ACHN (cell line): ENCODE measurements at places on chromosomes 2 and 18.

- DNase-seq = no peak
Observed at GRCh38 chr2:66714610-66715009, 279.7 kb downstream of the MEIS1 start.

- DNase-seq = no peak
Observed at GRCh38 chr2:39228413-39229209, 15.2 kb downstream of the CDKL4 start.

DNA sequence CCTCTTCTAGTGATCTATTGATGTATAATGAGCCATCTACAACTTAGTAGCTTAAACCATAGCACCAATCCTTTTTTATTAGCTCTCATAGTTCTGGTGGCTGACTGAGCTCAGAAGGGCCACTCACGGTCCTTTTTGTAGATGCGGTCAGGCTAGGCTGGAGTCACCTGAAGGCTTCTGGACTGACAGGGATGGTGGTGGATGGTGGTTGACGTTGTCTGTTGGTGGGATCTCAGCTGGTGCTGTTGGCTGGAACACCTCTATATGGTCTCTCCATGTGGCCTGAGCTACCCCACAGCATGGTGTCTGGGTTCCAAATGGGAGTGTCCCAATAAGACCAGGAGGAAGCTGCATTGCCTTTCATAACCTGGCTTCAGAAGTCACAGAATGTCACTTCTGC, 68.0 kb downstream of the BCL2L11 start:
- DNase-seq = no peak

DNA sequence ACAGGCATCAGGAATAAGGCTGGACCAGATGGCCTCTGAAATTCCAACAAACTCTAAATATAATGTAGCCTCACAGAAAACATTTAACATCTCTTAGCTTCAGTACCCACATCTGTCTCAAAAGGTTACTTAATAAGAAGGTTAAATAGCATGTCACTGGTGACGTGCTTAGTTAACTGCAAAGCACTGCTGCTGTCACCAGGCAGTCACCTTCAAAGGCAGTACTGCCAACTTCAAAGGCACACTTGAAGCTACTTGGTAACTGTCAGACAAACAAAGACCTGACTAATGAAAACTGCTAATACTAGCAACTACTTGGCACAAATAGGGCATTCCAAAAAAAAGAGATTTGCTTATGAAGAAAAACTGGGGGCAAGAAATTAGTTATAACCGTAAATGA, 36.2 kb downstream of the EPG5 start:
- DNase-seq = no peak

DNA sequence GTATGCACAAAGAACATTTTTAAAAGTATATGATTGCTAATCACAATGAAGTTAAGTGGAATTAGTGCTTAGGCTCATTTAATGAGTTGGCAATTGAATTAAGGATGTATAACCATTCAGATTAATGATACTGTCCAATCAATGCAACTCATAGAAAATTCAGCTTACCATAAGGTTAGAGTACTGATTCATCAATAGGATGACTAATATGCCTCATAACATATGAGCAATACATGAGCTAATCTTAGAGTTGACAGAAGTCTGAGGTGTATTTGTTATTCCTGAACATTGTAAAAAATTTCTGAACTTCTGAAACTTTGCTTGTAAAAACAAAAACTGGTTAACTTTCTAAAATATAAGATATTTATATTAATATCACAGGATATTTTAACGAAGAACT, 118.3 kb upstream of the NETO1 start:
- DNase-seq = no peak

- peak; percentile 66 for DNase-seq
Observed at GRCh38 chr2:100470898-100471514, 724 bp downstream of the NMS start.

GRCh38 chr2:75480971-75481836, 79.5 kb downstream of the EVA1A start:
- DNase-seq = peak; percentile 16

GRCh38 chr18:10775026-10775425, 249.2 kb downstream of the NAPG start:
- no peak for DNase-seq

DNA sequence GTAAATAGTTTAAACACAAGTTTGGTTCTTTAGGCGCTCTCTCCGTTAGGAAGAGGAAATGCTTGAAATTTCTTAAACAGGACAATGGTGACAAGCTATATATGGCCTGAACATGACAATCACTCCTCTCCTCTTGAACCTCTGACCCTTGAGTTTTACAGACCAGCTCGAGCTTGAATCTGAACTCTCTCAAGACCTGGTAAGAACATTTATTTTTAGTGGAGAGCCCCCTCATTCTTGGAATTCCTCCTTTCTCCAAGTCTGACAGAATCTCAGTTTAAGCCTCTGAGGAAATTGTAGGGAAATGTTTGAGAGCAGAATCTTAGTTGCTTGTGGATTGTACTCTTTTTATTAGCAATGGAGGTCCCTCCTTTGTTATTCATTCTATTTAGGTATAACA, 1293.6 kb upstream of the ZEB2 start:
- no peak for DNase-seq

GRCh38 chr18:64201781-64202180, 52.9 kb upstream of the LINC00305 start:
- DNase-seq = no peak

GRCh38 chr18:47436871-47437270, 185.4 kb upstream of the SKOR2 start:
- no peak for DNase-seq

DNA sequence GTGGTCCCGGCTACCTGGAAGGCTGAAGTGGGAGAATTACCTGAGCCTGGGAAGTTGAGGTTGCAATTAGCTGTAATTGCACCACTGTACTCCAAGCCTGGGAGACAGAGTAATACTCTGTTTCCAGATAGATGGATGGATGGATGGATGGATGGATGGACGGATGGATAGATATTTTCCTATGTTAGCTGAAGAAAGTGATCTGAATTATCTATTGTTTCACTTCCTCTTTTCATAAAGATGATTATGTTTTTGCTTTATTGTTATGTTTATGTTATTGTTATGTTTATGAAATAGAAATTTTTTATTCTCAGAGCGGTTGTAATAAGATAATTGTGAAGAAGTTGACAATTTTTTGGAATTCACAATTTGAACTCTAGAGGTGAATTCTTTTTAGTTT, 33.3 kb upstream of the TTC27 start:
- DNase-seq = no peak

DNA sequence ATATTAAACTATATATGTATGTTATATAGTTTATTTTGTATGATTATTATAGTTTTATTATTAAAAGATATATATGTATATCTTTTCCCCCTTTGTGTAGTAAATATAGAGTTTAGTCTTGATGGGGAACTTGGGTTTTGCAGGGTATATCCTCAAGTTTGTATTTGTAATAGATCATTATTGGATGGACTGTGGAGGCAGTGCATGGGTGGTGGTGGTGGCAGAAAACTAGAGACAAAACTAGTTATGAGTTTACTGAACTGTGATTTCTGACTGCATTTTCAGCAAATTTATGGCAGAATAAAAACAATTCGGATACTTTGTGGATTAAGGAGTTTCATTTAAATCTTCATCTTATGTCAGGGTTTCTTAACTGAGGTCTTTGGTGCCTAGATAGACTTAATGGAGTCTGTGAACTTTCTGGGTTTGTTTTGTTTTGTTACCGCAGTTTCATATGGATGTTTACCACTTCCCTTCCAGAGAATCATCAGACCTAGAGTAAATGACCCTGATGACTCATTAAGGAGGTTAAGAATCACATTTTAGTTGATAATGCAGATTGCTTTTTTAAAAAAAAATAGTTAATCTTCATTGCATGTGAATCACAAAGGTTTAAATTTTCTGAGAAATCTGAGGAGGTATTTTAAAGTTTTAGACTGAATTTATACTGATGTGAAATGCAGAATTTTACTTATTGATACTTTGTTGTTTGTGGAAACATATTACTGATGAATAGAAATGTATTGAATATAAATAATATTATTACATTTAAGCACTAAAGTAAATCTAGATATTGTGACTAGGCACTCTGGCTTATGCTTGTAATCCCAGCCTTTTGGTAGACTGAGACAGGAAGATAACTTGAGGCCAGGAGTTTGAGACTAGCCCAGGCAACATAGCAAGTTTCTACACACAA, 14.5 kb downstream of the EPC2 start:
- peak; percentile 33 for DNase-seq

DNA sequence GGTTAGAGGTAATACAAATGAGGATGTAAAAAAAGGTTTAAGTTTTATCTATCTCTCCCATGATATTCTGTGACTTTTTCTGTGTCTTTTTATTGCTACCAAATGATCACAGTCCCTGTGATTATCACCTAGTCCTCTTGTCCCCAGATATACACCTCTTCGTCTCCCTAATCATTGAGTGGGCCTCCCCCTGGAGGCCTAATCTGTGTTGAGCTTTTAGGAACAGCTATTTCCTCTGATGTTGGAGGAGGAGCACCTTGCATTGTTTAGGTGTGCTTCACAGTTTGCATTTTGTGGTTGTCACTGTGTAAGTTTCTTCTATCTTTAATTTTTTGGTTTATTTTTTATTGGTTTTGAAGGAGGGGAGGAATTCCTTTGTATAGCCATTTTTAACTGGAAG, 33.3 kb downstream of the CCDC85A start:
- no peak for DNase-seq

- DNase-seq = no peak
Observed at GRCh38 chr2:38125842-38126241, 49.9 kb upstream of the CYP1B1 start.

GRCh38 chr2:136019825-136020224, 34.4 kb upstream of the DARS1 start:
- no peak for DNase-seq

- peak; percentile 63 for DNase-seq
Observed at GRCh38 chr2:137117385-137117784, 352.0 kb downstream of the THSD7B start.

- no peak for DNase-seq
Observed at GRCh38 chr2:23037596-23037995, 347.4 kb upstream of the KLHL29 start.

GRCh38 chr2:82023710-82024109, 1719.2 kb upstream of the LRRTM1 start:
- peak; percentile 12 for DNase-seq

GRCh38 chr2:101399021-101399799, 11.9 kb upstream of the CREG2 start:
- DNase-seq = no peak

GRCh38 chr2:227163485-227163997, 464 bp downstream of the COL4A4 start:
- peak; percentile 39 for DNase-seq

DNA sequence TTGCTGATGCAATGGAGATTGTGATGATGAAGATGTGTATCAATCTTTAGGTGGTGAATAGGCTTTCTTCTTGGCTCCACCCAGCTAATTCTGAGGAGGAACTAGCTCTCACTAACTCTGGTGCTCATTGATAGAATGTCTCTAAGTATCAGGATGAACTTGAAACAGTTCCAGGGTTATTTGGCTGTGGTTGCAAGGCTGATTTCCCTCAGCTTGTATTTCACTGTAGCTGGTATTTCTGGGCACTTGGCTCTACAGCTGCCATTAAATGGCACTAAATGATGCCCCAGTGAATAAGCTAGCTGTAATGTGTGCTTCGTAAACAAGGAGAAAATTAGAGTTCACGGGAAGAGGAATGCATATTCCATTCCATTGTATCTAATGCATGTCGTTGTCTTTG, 241.2 kb downstream of the RPIA start:
- DNase-seq = no peak

GRCh38 chr18:3526421-3527354, 76.7 kb downstream of the TGIF1 start:
- DNase-seq = no peak

- DNase-seq = no peak
Observed at GRCh38 chr2:33123216-33123615, 176.5 kb downstream of the LTBP1 start.

DNA sequence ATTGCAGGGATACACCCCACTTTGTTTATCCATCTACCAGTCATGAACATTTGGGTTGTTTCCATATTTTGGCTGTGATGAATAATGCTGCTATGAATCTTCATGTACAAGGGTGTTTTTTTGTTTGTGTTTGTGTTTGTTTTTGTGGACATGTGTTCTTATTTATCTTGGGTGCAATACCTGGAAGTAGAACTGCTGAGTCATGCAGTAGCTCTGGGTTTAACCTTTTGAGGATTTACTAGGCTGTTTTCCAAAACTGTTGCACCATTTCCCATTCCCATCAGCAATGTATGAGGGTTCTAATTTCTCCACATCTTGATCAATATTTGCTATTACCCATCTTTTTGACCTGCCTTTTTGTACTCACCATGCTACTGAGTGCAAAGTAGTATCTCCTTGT, 140.0 kb upstream of the CYP1B1 start:
- no peak for DNase-seq

DNA sequence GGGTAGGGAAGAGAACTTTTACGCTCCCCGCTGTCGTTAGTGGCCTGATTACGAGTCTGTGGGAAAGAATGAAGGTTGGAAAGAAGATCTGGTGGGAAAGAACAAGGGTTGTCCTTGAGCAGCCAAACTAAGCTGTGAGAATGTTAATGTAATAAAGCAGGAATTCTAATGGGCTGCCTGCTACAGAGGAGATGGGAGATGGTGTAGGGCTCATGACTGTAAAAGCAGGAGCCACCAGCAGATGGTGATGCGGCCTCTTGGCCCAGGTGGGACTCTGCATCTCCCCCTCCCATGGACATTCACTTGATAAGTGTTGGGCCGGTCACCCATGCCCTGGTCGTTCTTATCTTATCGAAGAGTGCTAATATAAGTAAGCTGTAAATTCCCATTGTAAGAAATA, 150.0 kb downstream of the NEDD4L start:
- DNase-seq = no peak

DNA sequence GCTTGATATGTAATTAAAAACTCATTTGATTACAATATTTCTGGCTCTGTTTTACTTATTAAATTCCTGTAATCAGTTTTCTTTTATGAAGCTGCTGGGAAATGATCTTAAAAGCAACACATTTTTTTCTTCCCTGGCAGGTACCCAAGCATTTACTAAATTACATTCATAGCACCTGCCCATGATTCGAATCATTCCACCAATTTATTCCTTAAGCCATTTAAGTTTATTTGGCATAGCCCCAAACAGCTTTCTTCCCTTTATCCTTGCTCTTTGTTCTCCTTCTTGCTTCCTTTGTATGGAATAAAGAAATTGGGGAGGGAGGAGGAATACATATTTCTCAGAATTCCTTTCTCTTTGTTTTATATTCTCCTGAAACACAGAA, 241.3 kb downstream of the AGPS start:
- no peak for DNase-seq

DNA sequence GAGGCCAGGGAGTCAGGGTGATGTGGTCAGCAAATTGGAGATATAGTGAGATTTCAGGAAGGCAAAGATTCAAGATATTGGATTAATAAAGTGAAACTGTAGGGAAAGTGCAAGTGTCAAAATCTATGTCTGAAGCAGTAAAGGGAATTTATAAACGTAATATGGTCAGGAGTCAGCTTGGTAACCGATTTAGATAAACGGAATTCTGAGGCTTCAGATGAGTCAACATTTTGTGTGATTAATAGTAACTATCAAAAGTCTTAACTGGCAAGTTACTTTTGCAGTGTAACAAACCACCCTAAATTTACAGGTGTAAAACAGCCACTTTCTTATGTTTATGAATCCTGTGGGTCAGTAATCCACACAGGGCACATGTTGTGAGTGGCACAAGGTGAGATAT, 10.9 kb downstream of the MTX2 start:
- DNase-seq = peak; percentile 10
